ENCODE measurements at places on chromosomes 3 and 15.

- no peak for DNase-seq
These were observed 127.8 kb downstream of the RBMS3 start for GRCh38 chr3:29408676-29409075.

DNA sequence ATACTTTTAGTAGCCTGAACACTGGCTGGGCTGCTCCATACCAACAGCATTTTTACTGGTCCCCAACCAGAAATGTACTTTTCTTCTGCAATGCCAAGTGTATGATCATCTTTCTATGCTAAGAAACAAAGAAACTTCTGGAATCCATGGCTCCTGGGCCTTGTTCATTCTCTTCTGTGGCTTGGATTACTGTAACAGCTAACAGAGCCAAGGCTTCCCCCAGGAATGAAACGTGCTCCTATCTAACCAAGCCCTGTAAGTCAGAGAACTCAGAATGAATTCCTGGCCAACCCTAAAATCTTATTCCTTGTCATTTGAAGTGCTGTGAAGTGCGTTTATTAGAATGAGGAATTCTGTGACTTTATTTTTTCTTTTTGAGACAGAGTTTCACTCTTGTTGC, 102.9 kb upstream of the RAD18 start:
- no peak for DNase-seq

DNA sequence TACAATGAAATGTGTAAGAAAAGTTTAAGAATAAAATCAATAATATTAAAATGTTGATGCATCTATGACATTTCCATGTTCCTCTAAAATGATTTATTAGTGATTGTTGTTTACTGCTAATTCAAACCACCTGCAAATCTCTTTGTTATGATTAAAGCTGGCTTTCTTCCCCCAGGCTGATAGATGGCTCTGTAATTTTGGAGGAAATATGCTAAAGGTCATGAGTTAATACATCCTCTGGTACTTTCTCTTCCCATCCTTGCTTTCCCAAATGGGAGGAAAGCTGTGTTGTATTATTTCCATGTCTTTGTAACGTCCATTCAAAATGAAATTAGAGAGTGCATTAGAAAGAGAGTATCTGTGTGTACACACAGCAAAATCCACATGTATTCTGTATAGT, 139.5 kb upstream of the TMCO5A start:
- DNase-seq, result no peak

DNA sequence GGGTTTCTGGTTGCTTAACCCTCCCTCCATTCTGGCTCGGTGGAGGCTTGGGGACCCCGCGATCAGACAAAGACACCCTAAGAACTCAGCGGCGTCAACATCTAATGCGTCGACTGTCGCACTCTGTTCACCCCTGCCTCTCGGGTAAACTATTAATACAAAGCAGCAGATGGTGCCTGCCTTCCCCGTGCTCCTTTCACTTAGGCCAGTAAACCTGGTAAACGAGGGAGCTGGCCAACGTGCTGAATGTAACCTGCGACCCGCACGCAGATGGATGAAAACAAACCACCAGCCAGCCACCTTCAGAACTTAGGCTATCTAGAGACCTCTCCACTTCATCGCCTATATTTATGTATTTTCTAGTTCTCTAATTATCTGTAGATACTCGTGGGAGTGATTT, 848 bp upstream of the CADPS start:
- peak; percentile 38 for DNase-seq

Measured in RWPE1 (cell line).